Stimulated activated CD4-positive, alpha-beta T cell treated with anti-CD3 and anti-CD28 coated beads, Interleukin-1b, Interleukin-23, amount 100 ng/mL, for 24 hours (primary cell): ENCODE measurements at places on chromosomes 5 and 9.

- no peak for DNase-seq
These were observed 15.8 kb upstream of the LRRC70 start for GRCh38 chr5:62562867-62563266.

DNA sequence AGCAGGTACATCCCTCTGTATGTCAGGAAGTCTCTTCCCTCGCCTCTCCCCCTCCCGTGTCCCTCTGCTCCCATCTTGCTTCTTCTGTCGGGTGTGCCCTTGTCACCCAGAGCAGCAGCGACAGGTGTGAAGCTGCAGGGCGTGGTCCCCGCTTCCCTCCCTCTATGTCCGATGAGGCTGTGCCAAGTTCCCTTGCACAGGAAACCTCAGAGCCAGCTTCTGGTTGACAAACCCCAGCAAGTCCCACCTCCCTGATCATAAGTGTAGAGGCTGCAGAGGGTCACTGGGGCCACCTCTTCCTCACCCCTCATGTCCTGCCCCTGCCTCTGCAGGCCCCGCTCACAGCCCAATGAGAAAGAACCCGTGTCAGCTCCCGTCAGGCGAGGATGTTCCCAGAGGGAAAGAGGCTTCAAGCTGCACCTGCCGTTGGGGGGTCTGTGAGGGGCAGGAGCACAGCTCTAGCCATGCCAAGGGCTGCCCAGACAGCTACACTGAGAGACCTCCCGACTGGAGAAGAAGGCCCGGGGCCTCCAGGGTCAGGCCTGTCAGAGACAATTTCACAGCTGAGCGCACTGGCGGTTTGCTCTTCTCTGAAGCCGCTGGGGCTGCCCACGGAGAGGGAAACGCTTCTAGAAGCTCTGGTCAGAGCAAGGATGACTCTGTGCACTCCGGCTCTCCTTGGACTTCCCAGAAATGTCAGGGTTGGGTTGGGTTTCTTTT, 73.3 kb downstream of the AK8 start:
- DNase-seq = no peak

DNA sequence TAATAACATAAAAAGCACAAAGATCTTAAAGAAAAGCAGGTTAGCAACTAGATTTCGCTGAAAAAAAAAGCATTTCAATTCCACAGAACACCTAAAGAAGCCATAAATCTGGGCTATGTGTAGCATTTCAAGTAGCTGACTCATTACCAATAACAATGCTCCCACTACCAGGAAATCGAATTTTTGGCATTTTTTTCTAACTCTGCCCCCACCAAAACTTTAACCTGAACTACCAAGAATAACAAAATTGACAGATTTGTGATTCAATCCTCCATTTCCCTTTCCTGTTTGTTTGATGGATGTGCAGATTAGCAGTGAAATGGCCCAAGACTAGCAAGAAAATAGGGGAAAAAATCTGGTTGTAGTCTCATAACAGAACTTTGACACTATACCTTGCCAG, 180.2 kb downstream of the RASEF start:
- DNase-seq = no peak

DNA sequence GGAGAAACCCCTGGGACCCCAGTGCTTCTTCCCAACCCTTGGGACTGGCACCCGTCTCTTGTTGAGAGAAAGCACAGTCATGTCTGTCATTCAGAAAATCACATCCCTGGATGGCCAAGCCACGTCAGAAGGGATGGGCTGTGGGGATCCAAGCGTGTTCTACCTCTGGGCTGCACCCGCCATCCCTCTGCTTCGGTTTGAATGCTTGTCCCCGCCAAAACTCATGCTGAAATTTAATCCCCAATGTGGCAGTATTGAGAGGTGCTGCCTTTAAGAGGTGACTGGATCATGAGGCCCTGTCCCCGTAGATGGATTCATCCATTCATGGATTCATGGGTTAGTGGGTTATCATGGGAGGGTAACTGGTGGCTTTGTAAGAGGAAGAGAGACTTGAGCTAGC, 27.0 kb downstream of the CEL start:
- DNase-seq = no peak

DNA sequence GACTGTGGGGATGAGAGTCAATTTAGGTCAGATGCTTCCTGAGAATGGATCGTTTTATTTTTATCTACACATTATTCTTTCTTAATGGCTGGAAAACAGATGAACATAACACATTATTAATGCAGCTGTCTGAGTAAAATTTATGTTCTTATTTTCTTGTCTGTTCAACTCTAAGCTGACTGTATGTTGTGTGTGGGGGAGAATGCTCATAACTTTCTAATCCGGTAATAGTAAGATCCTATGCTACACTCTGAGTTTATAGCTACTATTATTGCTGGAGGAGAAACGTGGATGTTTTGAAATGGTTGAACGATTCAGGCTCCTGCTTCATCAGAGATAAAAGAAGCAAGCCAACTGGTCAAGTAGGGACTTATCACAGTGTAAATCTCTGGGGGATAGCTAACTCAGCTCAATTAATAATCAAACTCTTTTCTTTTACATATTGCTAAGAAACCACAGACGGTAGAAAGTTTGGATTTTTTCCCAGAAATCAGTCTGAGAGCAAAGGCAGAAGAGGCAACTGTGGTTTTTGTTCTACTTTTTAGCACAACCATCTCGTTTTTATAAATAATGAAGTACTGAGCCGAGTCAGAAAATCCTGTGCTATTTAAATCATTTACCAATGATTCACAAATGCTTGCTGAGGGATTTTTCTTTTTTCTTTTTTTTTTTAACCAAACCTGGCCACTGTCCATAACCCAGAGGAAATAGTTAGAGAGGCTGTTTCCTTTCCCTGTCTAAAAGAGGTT, 265.0 kb upstream of the FAM174A start:
- no peak for DNase-seq

DNA sequence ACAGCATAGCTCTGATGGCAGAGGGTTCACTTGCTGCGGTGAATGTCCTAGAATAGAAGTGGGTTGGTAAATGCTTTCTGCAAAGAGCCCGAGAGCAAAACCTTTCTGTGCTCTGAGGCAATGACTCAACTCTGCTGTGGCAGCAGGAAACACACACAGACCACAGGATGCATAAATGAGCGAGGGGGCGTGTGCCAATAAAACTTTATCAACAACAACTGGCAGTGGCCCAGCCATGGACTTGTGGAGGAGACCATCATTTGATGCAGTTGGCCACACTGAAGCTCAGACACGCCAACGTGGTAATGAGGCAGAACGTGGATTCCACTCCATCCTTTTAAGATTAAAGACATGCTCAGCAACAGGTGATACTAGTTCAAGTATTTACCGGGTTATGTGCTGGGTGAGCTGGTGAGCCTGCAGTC, 6.8 kb downstream of the MRPL36 start:
- no peak for DNase-seq
